ENCODE measurements at places on chromosomes 5 and 9.
A peak's percentile ranks its signal among the peaks of the same experiment; 100 is the strongest.

- DNase-seq: no peak
These were observed 138.9 kb downstream of the SPATA31D1 start for GRCh38 chr9:82127465-82127864.

DNA sequence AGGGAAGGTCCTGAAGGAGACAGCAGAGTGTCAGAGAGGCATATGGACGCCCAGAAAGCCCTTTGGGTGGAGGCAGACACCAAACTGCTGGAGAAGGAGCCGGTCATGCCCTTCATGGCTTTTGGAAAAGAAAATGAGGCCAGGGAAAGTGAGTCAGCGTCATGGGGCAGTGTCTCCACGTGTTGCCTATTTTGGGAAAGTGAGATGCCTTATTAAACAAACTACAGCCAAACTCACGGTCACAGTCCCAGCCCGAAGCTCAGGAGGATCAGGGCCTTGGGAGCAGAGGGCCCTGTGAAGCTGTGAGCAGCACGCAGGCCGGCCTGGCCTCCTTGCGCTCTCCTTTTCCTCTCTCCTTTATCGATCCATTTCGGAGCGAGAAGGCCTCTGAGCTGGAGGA, 25.0 kb downstream of the RGS3 start:
- DNase-seq: no peak

GRCh38 chr5:118578093-118578492, 410.3 kb downstream of the DTWD2 start:
- no peak for DNase-seq

DNA sequence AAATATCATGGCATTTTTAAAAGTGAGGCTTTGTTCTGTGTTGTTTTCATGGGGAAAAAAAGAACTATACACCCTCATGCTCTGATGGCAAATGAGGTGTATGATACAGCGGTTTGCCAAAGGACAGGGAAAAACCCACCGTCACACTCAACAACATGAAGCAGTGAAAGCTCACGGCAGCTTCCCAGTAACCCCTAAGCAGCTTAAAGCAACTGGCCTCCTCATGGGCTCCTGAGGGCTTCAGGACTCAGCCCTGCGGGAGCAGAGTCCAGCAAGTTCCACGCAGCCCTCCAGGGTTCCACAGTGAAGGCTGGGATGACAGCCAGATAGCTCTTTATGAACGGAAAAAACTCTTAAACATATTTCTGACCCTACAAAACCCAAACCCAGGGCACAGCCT, 12.9 kb downstream of the BARHL1 start:
- no peak for DNase-seq

GRCh38 chr5:37886242-37886905, 46.5 kb upstream of the GDNF start:
- DNase-seq: peak; percentile 5

DNA sequence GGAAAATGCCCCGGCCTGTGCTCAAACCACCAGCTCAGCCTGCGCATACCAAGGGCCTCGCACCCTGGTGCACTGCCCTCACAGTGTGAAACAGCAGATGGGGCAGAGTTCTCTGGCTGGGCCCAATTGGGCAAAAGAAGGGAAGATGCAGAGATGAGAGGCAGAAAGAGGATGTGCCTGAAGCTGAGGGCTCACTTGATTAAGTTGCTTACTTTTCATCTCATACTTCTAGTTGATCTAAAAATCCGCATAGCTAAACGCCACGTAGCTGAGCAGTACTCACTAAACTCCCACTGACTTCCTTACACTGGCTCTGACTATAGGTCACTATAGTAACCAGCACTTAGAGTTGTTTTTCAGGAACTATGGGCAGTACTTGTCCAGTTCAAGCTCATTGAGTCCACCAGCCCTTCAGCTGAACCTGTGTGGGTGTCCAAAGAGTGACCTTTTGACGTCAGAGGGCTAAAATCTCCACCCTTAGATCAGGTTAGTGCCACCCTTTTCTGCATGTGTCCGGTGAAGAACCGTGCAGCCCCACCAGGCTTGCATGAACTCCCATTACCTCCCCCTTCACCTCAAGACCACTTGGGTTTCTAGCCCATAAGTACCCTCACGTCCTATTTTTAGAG, 215.2 kb downstream of the AUH start:
- no peak for DNase-seq

- DNase-seq: no peak
These were observed 48.3 kb upstream of the IRX4 start for GRCh38 chr5:1930880-1931603.

DNA sequence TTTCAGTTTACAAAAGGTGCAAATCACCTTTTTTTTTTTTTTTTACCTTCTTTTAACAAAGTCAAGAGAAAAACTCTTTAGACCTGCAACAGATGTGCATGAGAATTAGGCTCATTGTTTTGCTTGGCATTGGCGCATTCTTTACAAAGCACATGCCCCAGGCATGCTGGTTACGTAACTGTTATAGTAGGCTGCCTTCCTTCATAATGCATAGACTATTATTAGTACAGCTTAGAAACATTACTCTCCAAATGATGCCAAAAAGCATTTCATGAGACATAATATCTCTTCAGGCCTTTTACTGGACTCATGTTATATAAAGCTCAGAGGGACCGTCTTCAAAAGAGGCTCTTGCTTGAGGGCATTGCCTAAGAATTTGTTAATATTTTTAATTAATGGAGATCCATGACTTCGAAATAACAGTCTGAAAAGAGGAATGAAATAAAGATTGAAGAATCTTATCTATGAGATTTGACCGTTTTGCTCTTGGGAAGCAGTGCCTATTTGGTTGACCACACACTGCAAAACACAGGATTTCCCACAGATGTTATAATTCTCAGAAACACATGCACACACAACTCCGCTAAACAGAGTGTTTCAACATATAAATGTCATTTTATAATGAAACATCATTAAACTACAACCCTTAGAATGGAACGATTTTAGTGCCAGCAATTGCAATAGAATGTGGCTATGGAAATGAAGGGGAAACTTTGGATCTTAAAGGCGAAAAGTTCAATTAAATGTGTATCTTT, 478.7 kb downstream of the PRR16 start:
- no peak for DNase-seq

DNA sequence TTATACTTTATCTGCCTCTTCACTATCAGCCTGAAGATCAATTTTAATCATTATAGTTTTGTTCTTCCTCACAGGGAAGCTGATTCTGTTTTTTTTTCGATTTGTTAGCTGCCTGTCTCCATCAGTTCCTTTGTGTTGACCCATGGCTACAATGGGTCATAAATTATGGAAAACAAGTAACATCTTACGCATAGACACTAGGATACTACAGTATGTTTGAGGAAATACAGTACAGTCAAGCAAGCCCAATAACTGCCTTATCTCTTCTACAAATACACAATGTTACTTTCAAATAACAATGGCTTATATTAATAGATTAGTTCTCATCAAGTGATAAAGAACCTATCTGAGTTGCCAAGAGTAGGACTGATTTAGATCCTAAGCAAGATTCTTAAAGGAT, 160.5 kb upstream of the FREM1 start:
- no peak for DNase-seq

- DNase-seq: no peak
These were observed 193.8 kb downstream of the SMARCA2 start for GRCh38 chr9:2208991-2209390.

- no peak for DNase-seq
These were observed 52.5 kb downstream of the SPOCK1 start for GRCh38 chr5:137446615-137447014.

All from cardiac fibroblast (primary cell).